ENCODE measurements at places on chromosomes 12 and 14.

GRCh38 chr12:122659579-122659978 is 43.6 kb downstream of the HCAR2 start:
- DNase-seq = peak; percentile 49

- DNase-seq = peak; percentile 33
Measured at GRCh38 chr14:49858383-49858782, 5.8 kb upstream of the NEMF start.

DNA sequence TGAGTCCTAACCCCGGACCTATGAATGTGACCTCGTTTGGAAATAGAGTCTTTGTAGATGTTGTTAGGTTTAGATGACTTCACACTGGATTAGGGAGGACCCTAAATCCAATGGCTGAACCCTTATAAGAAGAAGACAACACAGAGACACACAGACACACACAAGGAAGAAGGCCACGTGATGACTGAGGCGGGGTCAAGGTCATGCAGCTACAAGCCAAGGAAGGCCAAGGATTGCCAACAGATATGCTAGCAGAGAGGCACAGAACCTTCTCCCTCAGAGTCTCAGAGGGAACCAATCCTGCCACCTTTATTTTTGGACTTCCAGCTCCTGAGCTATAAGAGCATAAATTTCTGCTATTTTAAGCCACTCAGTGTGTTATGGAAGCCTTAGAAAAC is 31.8 kb downstream of the LTBP2 start:
- no peak for DNase-seq

DNA sequence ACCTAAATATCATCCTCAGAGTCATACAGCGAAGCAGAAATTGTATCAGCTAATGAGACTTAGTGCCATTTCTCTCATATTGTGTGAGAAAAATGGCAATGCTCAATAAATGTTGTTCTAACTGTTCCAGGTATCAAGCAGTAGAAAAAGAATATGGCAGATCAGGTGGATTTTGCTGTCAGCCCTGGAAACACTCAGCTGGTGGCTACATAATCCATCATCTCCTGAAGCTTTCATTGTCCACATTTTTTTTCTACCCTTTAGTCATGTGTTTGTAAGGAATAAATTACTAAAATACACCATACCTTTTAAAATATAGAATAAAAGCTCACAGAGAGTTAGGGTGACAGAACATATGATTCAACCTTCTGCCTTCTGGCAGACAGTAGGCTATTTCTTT is 840.3 kb downstream of the DIO2 start:
- no peak for DNase-seq

DNA sequence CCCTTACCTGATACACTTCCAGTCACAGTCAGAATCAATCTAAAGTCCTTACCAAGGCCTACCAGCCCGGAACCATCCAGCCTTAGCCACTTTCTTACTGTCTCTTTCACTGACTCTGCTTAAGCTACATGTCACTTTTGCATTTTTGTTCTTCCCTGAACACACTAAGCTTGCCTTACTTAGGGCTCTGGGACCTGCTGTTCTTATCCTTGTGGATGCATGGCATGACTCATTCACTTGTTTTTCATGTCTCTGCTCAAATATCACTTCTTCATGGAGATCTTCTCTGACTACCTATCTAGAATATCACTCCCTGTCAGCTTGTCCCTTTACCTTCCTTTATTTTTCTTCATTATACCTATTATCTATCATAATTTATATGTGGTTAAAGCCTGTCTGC is 65.6 kb upstream of the ZDHHC17 start:
- no peak for DNase-seq

DNA sequence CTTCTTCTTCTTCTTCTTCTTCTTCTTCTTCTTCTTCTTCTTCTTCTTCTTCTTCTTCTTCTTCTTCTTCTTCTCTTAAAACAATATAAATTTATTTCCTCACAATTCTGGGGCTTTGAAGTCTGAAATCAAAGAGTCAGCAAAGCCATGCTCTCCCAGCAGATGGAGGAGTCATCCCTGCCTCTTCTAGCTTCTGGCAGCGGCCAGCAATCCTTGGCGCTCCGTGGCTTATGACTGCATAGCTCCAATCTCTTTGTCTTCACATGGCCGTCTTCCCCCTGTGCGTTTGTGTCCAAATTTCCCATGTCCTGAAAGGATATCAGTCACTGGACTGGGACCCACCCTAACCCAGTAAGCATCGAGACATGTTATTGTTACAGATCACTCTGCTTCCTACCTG is 22.9 kb downstream of the KCNA1 start:
- DNase-seq = no peak

DNA sequence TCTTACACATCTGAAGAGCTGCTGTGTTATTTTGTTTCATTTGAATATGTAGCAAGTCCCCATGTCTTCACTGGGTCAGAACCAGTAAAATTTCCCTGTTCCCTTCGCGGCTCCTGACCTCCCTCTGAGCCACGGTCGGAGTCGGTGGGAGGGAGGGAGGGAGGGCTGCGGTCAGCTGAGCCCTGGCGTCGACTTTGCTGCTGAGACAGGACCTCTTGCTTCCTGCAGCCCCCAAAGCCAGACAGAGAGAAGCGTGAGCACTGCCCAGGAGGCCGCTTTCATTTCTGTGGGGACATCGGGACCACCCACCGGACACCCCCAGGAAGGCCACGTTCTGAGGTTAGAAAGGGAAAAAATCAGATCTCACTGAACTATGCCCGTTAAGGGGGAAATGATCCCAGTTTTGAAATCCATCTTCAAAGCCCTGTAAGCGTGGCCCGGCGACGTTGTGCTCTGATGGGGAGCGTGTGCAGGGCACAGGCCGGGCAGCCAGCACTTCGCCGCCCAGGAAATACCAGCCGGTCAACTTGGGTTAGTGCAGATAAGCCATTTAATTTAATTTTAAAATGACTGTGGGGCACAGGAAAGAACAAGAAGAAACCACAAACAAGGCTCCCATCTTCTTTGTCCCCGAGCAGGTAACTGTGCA is 42.1 kb downstream of the NOC4L start:
- DNase-seq = no peak

GRCh38 chr12:28253161-28253641 is 62.9 kb downstream of the CCDC91 start:
- no peak for DNase-seq

DNA sequence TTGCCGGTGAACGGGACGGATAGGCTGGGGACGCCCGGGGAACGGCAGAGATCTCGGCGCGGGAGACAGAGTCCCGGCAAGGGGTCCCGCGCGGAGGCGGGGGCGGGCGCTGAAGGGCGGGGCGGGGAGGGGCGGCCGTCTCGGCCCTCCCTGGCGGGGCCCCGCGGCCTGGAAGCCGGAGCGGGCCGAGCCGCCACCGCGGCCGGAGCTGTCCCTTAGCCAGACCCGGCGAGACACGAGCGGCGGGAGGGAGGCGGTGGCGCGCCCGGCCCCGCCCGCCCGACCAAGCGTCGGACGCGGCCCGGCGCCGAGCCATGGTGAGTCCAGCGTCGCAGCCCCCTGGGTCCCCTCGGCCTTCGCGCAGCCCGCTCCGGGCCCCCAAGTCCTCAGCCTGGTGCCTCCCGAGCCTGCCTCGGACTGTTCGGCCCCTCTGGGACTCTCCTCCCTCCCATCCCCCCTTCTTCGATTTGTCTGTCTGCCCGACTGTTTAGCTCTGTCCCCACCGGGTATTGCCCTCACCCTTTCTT is at the start of gene ARHGEF40:
Gene ARHGEF40 (plus strand): TSS at position 222 of the 527 bp plus-strand sequence. CDS start 93 bp downstream, at position 315.
- peak; percentile 84 for DNase-seq

DNA sequence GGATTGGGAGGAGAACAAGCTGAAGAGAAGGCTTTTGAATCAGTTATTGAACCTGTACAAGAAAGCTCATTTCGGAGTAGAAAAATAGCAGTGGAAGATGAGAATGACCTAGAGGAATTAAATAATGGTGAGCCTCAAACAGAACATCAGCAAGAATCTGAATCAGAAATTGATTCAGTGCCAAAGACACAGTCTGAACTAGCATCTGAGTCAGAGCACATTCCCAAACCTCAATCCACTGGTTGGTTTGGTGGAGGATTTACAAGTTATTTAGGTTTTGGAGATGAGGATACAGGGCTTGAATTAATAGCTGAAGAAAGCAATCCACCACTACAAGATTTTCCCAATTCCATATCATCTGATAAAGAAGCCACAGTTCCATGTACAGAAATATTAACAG is 13.5 kb downstream of the MIA2 start:
- DNase-seq = no peak

DNA sequence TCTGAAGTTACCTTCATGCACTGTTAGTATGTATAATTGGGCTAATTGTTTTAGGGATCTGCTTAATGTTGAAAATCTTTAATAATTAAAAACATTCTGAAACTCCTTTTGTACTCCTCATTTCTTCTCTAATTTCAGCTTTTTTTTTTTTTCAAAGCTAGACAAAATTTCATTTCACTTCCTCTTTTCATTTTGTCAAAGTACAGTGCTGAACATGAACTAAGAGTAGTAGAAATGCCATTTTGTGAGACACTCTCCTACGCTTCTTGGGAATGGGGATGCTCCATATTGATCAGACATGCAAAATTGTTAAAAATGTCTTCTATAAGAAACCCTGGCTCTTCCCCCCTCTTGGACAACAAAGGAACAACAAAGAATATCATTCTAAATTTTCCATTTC is 1.7 kb downstream of the ABCD2 start:
- peak; percentile 48 for DNase-seq

- DNase-seq = no peak
Measured at GRCh38 chr14:91845652-91846051, 21.7 kb downstream of the TC2N start.

GRCh38 chr12:69783365-69783764 is 41.7 kb upstream of the MYRFL start:
- DNase-seq = no peak

DNA sequence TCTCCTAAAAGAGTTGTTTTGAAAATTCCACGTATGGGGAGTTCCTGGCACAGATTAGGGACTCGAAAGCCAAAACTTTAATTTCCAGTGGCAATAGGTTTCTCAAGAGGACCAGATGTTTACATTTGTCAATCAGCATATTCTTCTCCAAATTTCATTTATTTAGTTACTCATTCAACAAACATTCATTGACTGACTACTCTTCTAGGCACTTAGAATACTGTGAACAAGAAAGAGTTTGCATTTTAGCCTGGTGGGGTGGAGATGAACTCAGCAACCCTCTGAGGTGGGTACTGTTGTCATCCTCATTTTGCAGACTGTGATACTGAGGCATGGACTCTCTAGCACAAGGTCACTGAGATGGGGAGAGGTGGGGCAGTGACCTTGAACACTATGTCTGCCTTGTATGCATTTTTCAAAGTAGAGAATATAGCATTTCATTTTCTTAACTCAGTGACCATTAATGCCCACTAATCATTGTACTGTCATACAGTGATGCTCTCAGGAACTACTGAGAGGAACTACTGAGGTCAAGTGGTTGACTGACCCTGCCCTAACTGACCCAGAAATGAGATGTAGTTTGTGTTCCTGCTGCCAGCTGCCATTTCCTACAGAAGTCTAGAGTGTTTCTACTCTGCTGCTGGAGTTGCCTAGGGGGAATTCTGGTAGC is 2.2 kb downstream of the L3HYPDH start:
- DNase-seq = peak; percentile 21

GRCh38 chr12:108610336-108610815 is 12.5 kb upstream of the TMEM119 start:
- DNase-seq = no peak

DNA sequence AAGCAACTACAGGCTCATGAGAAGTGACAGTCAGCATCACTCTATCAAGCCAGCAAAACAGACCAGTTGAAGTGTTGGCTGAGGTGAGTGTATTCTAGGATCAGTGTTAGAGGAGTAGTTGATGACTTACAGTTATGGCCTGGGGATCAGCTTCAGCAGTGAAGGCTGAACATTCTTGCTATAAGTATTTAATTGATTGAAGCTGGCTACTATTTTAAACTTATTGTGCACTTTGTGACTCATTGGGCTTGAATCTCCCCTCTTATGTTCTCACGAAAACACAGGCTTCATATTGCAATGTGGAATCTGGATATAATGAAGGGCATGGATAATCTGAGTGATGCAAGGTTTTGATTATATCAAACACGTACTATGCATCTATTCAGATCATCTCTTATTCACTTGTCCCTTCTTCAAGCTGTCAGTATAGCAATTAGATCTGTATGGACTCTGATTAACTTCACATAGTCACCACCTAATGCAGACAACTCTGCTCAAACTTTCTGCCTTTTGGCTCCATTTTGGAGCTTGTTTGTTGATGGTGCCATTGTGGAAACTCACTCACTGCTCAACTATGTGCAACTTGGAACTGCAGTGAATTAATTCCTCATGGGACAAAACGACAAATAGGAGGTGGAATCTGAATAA is 309.2 kb downstream of the SLC16A7 start:
- no peak for DNase-seq

- no peak for DNase-seq
Measured at GRCh38 chr14:75011356-75011994, 8.8 kb downstream of the EIF2B2 start.

GRCh38 chr12:108305991-108306501 is 33.1 kb downstream of the CMKLR1 start:
- peak; percentile 92 for DNase-seq

DNA sequence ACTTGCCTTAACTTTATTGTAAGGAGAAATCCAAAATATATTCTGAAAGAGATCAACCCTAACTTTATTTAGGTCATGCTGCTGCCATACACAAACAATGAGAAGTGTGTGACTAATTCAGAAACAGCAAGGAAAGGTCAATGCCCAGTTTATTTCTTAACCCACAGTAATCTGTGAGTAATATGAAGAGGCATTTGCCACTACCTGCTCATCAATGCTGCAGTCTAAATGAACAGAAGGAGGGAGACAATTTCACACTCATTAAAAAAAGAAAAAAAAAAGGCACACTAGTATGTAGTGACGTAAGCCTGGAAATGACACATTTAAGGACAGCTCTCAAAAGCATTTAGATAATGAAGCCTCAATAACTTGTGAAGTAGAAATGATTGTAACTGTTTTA is 90.5 kb upstream of the FOXN3 start:
- DNase-seq = peak; percentile 41

- no peak for DNase-seq
Measured at GRCh38 chr12:70637303-70638085, at the start of gene PTPRB. Gene PTPRB, minus strand, starts transcription at chr12:70637429. Its CDS starts 34 bp downstream, at chr12:70637395.

Measured in suppressor macrophage treated with lipopolysaccharide for 1 hour (primary cell).